ENCODE measurements at places on chromosomes 3 and 15.

GRCh38 chr15:77657634-77658238, 25.0 kb upstream of the LINGO1 start:
- DNase-seq = no peak

DNA sequence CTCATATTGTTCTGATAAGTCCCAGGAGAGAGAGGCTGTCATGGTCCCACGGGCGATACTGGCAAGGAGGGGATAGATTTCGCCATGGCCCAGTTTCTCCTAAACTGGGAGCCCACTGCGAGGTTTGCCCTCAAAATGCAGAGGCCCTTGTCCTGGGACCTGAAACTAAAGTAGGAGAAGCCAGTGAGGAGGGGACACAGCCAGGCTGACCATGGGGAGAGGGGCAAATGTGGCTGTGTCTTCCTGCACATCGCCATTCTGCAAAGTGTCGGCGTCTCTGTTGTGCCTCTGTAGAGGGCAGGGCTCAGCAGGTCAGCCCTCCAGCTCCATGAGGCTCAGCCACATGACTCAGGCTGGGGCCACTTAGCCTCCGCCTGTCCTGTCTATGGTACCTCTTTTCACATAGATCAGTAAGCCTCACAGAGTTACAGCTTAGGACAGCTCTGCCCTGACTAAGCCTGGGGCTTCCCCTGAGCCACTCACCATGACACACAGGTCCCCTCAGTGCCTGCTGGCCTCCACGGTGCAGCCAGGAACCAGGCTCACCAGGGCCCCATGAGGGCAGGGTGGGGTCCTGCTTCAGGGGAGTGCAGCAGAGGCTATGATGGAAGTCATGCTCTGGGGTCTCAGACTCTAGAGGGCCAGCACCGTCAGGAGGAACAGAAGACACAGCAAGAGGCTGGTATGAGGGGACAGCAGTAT, 28.6 kb upstream of the PLXNA1 start:
- DNase-seq = no peak

DNA sequence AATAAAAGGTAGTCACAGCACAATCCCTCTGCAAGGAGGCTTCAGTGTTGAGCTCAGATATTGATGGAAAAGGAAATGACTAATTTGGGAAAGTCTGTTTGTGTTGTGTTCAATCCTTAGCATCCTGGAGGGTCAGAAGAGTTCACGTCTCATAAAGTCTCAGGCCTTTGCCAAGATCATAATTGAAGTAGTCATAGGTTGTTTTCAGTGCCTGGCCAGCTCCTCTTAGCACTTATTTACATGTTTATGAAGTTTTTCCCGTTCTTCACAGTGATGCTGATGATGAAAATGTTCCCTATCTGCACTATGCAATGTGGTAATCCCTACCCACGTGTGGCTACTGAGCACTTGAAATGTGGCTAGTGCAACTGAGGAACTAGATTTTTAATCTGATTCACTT, 61.6 kb upstream of the TGFBR2 start:
- peak; percentile 90 for DNase-seq

GRCh38 chr15:90037511-90037860, 36.4 kb downstream of the ZNF710 start:
- DNase-seq = peak; percentile 91

DNA sequence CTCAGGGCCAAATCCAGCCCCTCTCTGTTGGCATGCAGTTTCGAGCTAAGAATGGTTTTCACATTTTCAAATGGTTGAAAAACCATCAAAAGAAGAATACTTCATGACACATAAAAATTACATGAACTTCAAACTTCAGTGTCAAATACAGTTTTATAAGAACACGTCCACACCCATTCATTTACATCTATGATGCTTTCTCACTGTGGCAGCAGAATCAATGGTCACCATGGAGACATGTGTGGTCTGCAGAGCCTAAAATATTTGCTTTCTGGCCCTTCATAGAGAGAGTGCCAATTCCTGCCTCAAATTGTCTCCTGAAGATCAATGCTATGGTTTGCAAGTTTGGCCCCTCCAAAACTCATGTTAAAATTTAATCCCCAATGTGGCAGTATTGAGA, 405.8 kb downstream of the OCA2 start:
- DNase-seq = no peak

DNA sequence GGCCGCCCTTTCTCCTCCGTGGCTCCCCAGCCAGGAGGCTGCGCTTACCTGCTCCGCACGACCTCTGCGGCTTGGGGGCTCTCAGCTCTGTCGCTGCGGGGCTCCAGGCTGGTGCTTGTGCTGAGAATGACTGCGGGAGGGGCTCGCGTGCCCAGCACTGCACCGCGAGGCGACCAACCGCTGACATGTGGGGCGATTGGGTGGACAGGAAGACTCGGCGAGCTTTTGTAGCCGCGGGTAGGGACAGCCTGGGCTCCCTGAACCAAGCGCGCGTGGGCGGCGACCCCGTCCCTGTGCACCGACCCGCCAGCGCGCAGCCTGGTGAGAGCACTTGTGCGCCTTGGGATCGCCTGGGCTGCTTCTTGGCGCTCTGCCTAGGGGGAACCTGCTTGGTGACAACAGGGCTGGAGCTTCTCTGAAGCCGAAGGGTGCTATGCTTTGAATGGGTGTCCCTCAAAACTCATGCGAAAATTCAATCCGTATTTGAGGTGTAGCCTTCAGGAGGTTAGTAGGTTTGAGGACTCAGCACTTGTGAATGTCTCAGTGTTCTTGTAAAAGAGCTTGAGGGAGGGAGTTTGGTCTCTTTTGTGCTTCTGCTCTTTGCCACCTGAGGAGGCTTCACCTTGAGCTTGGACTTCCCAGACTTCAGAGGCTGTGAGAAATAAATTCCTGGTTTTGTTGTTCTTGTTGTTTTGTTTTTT, 50.4 kb downstream of the IL12A start:
- DNase-seq = no peak

- DNase-seq = peak; percentile 57
Measured at GRCh38 chr3:88142094-88142624, 7.6 kb upstream of the C3orf38 start.

DNA sequence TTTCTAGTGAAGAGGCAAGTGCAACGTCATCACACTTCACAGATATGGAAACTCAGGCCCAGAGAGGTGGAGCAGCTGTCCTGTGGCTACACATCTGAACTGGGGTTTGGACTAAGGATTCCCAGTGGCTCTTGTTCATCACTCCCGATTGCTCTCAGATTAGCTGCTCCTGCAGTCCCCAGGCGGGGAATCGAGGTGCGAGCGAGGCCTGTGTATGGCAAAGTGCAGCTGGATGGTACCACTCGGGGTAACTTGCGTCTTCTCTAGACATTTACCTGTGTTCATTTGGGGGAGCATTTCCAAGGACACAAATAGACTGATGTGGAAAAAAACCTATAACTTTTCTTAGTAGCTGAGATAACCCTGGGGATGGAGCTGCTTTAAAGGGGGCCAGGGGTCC, 45.9 kb upstream of the TRPM1 start:
- DNase-seq = no peak

DNA sequence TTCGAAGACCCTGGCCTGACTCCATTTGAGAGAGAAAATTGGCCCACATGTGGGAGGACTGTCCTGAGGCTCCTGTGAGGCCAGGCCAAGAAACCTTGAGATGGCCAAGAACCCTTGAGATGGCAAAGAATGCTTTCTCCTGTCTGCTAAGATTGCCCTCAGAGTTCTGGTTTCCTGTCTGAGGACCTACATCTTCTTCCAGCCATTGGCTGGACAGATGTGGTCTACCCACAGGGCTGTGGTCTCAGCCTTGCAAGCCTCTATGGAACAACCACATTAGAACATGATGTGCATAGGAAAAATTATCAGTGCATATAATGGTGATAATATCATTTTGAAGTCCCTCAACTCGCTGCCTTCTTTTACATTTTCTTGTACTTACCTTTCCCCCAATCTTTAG, 10.8 kb upstream of the RASA2 start:
- no peak for DNase-seq

- DNase-seq = no peak
Measured at GRCh38 chr3:11053926-11054503, 61.5 kb downstream of the SLC6A1 start.
